Melanocyte of skin (primary cell): ENCODE measurements at places on chromosomes 13 and 19. TPM values are rescaled to one million over a fixed set of nuclear protein-coding genes. Genes with fewer than 3 reads are reported as not detected.

The TJP3 gene
- total RNA-seq: not detected in 2 replicates

The FBXL3 gene
- 39.3 and 49.4 TPM in 2 replicates for total RNA-seq

The LILRA1 gene
- total RNA-seq: not detected in 2 replicates

The ZNF726 gene
- 5.7 and 6.2 TPM in 2 replicates for total RNA-seq

The GJB2 gene
- 0.34 and 0.36 TPM in 2 replicates for total RNA-seq
